Activated CD4-positive, alpha-beta T cell treated with anti-CD3 and anti-CD28 coated beads for 4 hours (primary cell): ENCODE measurements at places on chromosomes 16 and 17.

GRCh38 chr17:1013729-1014090, 16.8 kb downstream of the TIMM22 start:
- no peak for DNase-seq

DNA sequence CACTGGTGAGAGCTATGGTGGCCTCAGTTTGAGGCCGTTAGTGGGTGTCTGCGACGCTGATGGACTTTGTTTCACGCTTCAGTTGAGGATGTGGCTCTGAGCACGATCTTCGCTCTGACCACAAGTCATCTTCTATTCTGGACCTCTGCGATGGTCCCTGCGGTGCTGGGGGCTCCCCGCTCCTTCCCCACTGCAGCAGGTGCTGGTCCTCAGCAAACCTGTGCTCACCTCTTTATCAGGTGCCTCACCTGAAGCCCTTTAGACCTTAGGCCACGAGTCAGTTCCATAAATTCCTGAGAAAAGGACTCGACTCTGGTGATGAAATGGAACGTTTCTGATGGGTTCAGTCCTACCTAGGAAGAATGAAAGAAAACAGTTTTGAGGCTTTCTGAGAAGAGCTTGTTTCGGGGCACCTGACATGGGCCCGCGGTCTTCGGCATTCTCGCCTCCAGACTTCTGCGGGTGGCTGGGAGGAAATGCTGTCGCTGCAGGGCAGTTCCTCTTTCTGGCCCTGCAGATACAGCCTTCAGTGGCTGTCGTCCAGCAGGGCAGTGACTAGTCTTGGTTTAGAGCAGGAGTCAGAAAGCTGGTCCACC, 4.7 kb downstream of the KCTD5 start:
- DNase-seq = peak; percentile 12

DNA sequence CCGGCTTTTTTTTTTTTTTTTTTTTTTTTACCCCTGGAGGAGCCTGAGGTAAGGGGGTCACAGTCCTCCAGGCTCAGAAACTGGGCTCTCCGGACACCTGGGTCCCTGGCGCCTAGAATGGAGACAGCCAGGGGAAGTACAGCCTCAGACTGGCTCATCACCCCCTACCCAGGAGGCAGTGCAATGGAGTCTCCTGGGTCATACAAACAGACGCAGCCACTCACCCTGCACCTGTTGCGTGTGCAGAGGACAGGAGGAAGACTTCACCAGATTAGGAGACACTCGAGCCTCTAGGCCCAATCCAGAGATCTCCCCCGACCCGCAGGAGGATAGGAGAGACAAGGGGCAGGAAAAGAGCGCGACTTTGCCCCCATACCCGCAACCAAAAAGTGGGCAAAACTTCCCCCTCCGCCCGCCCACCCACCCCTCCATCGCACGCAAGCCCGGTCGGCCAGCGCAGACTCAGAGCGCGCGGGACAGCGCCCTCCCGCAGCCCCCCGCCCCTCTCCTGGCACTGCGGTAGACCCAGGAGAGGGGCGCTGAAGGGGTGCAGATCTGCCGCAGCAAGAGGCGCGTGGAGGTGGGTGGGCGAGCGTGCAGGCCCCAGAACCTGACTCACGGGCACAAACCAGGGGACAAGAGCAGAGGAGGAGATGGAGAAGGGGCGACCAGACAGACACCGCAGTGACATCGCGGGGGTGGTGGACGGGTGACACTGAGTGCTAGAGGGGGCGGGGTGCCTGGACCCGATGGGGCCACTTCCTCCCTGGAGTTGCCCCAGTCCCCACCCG, 900 bp downstream of the HAP1 start:
- no peak for DNase-seq

DNA sequence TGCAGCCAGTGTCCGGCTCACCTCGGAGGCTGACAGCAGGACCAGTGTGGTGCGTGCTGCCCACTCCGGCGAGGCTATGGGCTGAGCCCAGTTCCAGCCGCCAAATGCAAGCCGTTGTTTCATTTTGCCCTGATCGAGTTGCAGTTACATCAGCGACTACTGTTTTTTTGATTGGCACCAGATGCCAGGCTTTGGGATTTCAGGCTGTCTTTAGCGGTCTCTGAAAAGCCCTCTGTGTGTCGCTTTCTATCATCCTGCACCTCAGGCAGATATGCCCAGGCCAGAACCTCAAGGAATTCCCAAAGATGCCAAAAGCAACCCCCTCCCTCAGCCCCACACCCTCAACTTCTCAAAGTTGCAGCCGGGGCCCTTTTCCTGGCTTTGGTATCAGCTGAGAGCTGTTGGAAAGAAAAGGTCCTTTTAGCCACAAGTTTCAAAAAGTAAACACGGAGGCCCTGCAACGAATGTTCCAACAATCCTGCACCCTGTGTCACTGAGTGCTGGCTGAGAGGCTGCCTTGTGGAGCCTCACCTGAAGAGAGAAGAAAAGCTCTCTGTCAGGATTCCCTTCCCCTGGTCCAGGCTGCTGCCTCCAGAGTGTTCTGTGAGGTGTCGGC, 58.9 kb downstream of the WWP2 start:
- no peak for DNase-seq

- DNase-seq = no peak
Measured at GRCh38 chr16:56732366-56732765, 2.4 kb downstream of the NUP93 start.

DNA sequence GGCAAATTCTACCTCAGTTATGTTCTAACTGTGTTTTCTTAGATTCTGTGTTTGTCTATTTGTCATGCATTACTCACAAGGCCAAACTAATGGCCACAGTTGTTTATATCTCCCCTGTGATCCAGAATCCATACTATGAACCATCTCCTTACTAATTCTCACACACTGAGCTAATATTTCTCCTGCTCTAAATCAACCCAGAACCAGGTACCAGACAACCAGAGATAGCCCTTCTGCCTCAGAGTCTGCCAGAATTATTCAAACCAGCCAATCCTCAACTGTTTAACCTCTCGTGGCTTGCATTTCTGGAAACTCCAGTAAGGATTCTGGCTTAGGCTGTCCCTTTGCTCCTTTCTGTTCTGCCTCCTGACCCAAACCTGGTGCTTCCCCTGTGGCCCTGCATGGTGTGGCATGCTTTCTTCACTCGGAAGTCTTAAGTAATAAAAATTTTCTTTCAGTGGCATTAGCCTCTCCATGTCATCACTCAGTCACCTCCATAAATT, 59.4 kb downstream of the EFCAB5 start:
- DNase-seq = no peak

DNA sequence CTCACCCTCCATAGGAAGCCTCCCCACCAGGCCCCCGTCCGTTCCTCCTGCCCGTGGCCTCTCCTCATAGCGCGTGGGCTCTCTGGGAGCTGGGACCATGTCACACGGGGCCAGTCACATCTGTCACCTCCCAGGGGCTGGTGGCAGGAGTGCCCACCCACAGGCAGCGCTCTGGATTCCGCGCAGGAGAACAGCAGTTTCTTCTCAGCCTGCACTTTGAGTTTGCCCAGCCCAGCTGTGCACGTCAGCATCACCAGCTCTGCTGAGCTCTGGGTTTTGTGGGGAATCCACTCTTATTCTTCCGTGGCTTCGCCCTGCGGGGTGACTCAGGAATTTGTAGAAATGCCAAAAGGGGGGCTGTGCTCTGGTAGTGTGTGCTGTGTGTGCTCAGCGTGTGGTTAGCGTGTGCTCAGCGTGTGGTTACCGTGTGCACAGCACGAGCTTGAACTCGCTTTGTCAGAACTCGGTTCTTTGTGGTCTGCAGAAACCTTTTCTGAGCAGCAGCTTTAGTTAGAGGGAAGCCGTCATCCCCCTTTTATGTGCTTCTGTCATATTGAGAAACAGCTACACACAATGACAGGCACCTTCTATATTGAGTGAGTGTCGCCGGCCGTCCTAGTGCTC, 3.2 kb downstream of the ACSF3 start:
- peak; percentile 80 for DNase-seq

- no peak for DNase-seq
Measured at GRCh38 chr16:19213885-19214284, 45.8 kb downstream of the SYT17 start.

DNA sequence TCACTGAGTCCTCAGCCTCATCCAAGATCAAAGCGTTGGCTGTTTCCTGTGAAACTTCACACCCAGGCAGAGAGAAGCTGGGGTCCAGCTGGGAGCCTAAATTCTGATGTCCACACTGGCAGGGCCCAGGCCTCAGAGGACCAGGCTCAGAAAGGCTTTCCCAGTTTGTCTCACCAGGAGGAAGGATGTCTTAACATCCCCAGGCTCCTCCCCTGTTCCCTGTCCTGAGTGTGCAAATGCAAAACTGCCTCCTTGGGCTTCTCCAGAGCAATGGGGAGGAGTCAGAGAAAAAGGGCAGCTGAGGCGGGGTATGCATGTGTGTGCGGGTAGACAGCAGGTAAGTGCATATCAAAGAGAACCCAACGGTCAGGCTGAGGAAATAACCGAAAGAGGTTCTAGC, 45.7 kb downstream of the CUEDC1 start:
- no peak for DNase-seq

GRCh38 chr16:14321542-14321941, 250.4 kb downstream of the MRTFB start:
- DNase-seq = no peak
